ENCODE measurements at places on chromosomes 5 and 9.

- DNase-seq = no peak
Measured at GRCh38 chr5:55668356-55668755, 43.8 kb downstream of the SLC38A9 start.

- DNase-seq = no peak
Measured at GRCh38 chr5:32831624-32832023, 120.5 kb downstream of the NPR3 start.

- no peak for DNase-seq
Measured at GRCh38 chr5:6902597-6902996, 189.4 kb downstream of the TENT4A start.

DNA sequence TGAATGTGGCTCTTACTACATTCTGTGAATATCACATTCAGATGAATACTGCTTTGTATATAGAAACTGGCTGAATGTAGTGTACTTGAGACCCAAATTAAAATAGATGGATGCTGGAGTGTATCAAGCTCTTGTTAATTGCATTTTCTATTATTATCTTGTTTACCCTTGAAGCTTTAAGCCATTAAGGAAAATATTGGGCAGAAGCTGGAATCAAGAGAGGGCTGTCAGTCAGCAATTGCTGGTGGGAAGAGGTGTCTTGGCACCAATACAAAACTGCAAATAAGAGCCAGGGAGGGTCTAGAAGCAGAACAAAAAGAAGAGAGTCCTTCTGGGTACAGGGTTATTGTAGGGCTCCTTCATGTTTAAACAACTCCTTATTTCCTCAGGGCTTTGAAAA, 38.8 kb downstream of the MUSK start:
- no peak for DNase-seq

DNA sequence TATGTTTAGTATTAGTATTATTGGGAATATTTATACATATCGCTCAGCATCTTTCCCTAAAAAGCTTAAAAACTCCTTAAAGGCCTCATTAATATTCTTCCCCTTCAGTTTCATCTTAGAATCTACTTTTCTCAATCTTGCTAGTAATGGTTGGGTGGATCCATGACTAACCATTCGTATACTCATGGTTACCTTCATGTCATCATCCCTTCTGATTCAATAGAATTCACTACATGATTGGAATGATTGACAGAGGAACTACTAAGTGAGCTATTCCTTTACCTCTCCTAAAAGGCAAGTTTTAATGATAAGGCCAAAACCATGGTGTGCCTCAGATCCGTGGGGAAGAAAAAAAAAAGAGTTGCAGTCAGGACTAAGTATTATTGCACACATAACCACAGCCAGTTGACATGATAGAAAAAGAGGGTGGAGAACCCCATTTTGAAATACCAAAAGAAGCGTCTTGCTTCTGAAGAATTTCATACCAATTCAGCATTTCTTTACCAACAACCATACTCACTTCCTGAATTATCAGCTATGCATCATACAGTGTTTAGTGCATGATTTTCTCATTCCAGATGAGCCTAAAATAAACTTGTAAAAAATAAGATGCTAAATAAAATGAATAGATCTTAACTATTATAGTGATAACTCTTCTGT, 624.6 kb downstream of the PDE4D start:
- DNase-seq = no peak

GRCh38 chr5:98911280-98912040, 17.3 kb downstream of the CHD1 start:
- no peak for DNase-seq

GRCh38 chr9:32603914-32604852, 31.2 kb upstream of the NDUFB6 start:
- DNase-seq = no peak

GRCh38 chr5:33306758-33307157, 134.0 kb upstream of the TARS1 start:
- DNase-seq = no peak

GRCh38 chr5:68838157-68838718, 255.6 kb upstream of the SLC30A5 start:
- DNase-seq = no peak

- no peak for DNase-seq
Measured at GRCh38 chr5:87127956-87128687, 139.6 kb upstream of the RASA1 start.

DNA sequence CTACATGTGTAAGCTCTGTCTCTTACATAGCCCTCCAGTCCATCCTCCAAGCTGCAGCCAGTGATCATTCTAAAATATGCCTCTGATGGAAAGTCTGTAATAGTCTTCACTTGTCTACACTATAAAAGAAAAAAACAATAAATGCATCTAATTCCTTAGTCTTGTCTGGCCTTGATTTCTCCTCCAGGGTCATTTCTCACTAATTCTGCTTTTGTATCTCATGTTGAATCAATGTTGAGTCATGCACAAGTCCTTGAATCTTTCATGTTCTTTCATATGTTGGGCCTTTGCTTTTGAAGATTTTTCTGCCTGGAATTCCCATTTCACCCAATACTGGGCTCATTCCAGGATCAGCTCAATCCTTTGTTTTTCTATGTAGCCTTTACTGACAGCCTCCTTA, 121.1 kb upstream of the TRIM32 start:
- DNase-seq = no peak

GRCh38 chr5:122896598-122897282, 51.3 kb downstream of the SNX24 start:
- no peak for DNase-seq

DNA sequence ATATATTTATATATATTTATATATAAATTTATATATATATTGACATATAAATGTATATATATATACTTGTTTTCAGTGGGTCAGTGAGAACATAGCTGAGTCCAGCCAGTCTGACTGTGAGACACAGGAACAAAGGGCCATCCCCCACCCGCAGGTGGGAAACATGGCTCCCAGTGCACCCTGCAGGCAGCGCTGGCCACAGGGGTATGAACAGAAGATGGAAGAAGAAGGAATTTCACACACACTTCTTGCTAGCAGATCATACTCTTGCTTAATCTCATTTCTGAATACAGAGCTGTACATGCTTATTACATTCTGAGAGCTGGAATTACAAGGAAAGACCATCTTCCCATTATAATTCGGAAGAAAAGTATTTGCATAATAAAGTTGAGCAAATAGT, 595.4 kb downstream of the IRX1 start:
- no peak for DNase-seq

- no peak for DNase-seq
Measured at GRCh38 chr9:70106571-70106970, 62.9 kb downstream of the MAMDC2 start.

DNA sequence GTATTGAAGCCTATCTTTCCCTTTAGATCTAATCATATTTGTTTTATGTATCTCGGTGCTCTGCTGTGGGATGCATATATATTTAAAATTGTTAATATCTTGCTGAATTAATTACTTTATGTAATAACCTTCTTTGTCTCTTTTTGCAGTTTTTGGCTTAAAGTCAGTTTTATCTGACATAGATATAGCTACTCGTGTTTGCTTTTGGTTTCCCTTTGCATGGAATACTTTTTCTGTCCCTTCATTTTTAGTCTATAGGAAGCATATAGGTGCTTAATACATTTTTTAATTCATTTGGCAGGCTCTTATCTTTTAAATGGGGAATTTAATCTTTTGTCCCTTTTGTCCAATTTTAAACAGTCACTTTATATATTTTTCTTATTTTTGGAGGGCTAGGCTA, 360.6 kb upstream of the PRR16 start:
- no peak for DNase-seq

- DNase-seq = no peak
Measured at GRCh38 chr9:33107762-33108161, 31.3 kb upstream of the SMU1 start.

DNA sequence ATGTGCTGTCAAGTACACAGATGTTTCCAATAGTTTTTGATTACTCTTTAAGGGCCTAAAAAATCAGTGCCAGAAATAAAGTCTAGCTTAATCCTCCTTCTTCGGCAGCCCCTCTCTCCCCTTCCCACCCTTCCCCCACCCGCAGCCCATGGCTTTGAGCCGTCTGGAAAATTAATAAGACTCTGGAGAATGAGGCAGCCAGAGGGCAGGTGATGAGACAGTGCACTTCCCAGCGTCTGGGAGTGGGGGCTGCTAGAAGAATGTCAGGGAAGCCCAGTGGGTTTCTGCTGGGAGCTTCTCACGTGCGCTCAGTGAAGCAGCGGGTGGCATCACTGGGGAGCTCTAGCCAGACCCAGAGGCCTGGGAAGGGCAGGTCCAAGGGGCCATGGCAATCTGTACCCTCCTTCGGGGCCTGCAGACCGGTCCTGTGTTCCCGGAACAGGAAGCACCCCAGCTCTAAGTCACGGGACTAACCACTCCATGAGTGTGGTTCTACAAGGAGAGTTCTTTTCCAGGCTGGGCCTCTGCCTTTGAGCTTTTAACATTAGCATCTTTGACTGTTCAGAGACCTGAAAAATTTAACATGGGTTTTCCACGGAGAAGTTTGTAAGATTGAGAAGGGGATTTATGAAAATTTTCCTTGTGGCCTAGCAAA, 164.8 kb upstream of the OTULINL start:
- DNase-seq = no peak

- DNase-seq = no peak
Measured at GRCh38 chr9:33414889-33415500, 12.6 kb upstream of the AQP7 start.

DNA sequence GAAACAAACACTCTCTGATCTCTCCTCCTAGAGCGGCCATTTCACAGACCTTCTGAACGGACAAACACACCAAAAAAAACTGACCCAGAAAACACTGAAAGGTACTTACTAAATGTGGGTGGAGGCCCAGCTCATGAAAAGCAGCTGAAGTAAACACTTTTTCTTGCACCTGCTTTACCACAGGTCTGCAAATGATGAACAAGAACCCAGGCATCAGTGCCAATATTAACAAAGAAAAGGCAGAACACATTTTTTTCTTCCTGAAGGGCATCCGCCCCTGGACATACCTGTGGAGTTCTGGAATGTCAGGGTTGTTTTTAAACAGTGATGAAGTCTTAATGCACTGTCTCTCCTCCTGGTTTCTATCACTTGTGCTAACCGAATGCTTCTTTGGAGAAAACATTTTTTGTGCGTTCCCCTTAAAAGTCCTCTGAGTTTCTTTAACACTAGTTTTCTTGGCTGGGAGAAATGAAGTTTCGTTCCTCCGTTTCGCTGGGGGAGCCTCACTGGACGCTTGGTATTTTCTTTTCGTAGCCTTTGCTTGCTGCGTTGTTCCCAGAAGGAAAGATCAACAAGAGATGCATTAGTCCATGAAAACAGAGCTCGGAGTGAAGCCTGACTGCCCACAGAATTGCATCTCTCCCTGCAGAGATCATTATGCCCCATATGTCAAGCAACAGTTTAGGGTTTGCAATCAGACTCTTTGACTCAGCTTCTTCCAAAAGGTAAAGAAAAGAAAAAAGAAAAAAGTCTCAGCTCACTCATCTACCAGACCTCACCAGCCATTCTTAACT, 7.4 kb downstream of the DDX31 start:
- DNase-seq = no peak

DNA sequence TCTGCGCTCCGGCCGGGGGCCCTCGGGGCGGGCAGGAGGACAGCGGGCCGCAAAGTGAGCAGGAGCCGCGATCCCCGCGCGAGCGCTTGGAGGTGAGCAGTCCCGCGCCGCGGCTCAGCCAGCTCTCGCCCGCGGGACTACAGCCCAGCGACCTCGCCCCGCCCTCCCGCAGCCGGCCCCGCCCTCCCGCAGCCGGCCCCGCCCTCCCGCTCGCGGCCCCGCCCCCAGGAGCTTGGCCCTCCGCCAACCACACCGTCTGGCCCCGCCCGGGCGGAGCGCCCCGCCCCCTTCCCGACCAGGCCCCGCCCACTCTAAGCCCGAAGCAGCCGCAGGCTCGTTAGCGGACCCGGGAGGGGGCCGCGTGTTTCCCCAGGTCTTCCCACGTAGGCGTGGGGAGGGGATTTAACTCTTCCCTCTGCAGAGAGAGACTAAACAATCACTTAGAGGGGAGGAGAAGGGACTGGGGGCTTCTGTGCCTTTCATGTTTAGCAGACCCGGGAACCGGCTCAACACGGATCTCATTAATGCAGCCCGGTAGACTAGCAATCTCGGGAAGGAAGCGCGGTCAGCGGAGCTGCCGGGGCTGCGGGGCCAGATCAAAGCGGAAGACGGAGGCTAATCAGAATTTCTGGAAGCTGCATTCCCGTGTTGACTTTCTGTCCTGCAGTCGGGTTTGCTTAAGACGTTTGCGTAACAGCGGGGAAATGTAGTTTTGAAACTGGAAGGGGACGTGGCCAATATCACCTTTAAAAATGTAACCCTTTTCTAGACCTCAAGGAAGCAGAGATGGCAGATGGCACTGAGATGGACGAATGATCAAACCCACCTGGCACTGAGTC, at the start of gene MYO10:
MYO10 (minus strand) TSS at position 139 of the 839 bp plus-strand sequence. CDS start 480 bp downstream, outside the sequence.
- peak; percentile 8 for DNase-seq

DNA sequence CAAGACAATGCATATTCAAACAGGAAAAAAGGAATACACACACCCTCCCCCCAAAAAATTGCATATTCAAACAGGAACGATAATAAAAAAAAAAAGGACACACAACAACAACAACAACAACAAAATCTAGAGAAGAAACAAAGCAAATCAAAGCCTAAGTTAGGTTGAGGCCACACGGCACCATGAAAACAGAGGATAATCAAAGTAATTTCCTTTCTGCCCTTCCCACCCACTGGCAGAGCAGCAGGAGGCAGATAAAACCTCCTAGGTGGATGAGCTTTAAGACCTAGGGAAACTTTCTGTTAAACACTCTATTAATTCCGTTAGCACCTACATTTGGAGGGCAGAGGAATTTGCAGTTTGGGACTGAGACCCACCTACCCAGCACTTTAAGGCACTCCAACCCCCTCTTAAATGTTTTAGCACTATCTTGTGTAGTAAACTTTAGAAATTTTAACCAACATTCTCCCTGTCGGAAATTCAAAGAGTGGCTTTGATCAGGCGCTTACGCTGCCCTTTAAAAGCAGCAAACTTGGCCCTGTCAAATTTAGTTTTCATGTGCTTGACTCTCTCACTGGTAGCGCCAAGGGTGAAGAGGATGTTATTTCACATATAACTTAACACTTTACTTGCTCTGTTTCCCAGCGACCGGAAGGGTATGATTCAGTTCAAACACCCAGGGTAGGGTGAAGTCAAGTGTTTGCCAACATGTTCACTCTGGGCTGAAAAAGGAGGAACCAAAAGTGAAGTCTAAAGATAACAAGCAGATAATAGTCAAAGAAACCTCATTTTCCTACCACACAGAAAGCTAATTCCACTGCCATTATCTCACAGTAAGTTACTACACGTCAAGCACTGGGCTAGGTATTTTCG, 9.2 kb downstream of the ENC1 start:
- DNase-seq = peak; percentile 7

- peak; percentile 18 for DNase-seq
Measured at GRCh38 chr5:177312649-177313181, 1.0 kb upstream of the MXD3 start.
